ENCODE measurements at places on chromosomes 5 and 9. TPM values are rescaled to one million over a fixed set of nuclear protein-coding genes. Genes with fewer than 3 reads are reported as not detected.

Gene ADRA1B
- 16.4 TPM for total RNA-seq

Gene SHOC1
- not detected for total RNA-seq

Gene SAXO1
- total RNA-seq = not detected

Gene BTNL3
- total RNA-seq = not detected

Gene ZNF367
- total RNA-seq = 5.5 TPM

Gene C5orf46
- total RNA-seq = not detected

Gene GRIA1
- not detected for total RNA-seq

Gene DMRT2
- 0.13 TPM for total RNA-seq

Gene IL3
- not detected for total RNA-seq

Gene ADAMTS13
- total RNA-seq = 0.51 TPM

Gene NMUR2
- 0.13 TPM for total RNA-seq

Gene IL7R
- 0.19 TPM for total RNA-seq

Gene MEGF10
- not detected for total RNA-seq

Gene DNAJB5
- total RNA-seq = 7.7 TPM

Gene OR1Q1
- not detected for total RNA-seq
